Anterior cingulate cortex (tissue), 58 donors: ENCODE measurements at places on chromosomes 2 and 18.

GRCh38 chr2:21021430-21021829 lies 22.4 kb downstream of the APOB start:
- DNase-seq: no peak

- no peak for DNase-seq
These were observed 350.5 kb upstream of the ETAA1 start for GRCh38 chr2:67046591-67046990.

- no peak for DNase-seq
These were observed 122.5 kb downstream of the SLC39A10 start for GRCh38 chr2:195779491-195779890.

GRCh38 chr2:74334931-74335333 lies 8.3 kb downstream of the SLC4A5 start:
- peak; percentile 51 for DNase-seq

- DNase-seq: no peak
These were observed 323.1 kb downstream of the RBM43 start for GRCh38 chr2:150938527-150938926.

DNA sequence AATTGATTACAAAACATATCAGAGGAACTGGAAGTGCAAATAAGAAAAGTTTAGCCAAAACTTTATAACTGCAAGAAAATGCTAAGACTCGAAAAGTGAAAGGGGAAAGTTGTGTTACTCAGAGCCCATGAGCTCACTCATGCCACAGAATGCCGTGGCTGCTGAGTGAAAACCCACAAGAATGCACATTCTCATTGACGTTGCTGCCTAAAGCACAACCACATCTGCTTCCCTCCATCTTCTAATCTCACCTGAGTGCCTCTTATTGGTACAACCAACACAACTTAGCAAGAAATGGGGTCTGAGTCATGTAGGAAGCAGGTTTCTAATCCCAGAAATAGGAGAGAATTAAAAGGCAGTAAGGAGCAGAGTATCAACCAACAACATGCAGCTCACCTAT lies 259.7 kb downstream of the LNPK start:
- DNase-seq: no peak

DNA sequence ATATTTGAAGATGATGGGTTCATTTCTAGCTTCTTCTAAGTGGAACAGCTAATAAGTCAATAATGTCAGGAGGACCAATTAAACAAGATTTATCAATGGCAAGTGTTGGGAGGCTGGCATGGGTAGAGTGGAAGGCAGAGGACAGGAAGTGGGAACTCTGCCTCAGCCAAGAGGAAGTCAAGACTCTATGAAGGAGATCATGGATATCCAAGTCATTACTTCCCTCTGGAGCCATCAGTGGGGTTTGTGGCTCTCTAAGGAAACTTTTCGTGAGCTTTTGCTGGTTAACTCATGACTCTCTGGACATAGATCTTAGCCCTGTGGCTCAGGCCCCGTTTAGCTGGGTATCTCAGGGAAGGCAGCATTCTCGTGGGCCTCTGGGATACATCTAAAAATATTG lies 410.4 kb upstream of the ID2 start:
- DNase-seq: no peak

GRCh38 chr2:134348239-134348638 lies 94.4 kb downstream of the MGAT5 start:
- no peak for DNase-seq

DNA sequence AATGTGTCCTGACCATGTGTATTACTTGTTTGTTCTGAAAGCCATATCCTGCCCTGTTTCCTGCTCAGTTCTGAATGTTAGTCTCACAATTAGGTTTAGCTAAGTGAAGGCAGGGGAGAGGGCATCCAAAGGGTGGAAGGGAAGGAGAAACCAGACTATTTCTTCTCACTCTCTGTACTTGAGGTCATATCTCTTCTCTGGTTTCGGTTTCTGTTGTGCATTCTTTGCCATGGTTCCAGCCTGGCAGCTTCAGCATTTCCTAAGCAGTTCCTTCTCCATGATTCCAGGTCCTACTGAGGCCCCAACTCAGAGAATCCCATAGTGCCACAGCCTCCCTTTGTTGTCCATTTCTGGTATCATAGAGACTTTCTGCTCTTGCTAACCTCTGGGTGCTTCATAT lies 40.3 kb upstream of the HNMT start:
- DNase-seq: no peak

GRCh38 chr2:237901932-237902850 lies 42.8 kb downstream of the RAMP1 start:
- no peak for DNase-seq

DNA sequence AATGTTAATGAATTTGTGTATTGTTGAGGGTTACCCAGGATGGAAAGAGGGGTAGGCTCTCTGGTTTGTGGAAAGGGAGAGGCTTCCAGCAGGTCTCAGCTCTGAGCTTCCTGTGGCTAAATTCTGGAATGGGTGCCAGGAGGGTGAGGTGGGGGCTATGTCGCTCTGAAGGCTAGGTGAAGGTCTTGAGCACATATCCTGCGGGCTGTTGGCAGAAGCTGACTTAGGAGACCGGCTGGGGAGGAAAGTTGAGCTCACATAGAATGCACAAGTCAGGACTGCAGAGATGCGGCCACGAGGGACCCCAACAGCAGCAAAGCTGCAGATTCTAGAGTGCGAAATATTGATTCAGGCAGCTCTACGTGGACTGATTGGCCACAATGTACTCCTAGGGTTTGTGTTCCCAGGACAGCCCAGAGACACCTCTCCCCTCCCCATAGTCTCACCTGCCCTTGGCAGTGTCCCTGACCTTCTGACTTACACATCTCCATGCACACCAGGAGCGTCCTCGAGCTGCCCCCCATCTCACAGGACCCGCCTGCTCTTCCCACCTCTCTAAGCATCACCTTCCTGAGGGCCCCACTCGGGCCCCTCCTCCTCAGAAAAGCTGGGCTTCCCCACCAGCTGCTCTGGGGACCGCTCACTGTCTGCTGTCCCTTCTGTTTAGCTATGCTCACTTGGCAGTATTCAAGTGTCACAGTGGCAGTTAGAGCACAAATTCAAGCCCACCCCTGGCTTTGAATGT lies 72.6 kb downstream of the ALK start:
- DNase-seq: no peak

DNA sequence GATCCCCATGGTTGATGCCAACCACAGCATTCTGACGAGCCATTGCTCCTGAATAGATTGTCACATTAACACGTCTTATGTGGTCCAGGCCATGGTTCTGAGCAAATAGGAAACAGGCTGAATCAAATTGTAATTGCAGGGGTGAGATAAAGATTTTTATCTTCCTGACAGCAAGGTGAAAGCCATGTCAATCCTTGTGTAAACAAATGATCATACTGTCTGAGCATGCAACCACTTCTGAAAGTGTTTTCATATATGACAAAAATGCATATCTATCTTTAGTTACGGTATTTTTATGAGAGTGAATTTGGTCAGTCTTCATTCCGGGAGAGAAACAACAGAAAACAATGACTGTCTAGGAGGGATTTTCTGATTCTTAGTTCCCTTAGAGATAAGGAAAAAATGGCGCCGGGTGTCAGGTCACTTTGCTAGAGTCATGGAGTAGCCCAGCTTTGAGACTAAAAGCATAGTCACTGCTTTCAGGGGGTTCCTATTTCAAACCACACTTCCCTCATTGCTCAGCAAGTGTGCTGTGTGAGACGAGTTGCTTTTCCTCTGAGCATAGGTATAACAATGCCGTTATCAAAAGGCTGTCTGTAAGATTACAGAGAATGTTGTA lies 958.9 kb downstream of the DCDC2C start:
- DNase-seq: no peak

DNA sequence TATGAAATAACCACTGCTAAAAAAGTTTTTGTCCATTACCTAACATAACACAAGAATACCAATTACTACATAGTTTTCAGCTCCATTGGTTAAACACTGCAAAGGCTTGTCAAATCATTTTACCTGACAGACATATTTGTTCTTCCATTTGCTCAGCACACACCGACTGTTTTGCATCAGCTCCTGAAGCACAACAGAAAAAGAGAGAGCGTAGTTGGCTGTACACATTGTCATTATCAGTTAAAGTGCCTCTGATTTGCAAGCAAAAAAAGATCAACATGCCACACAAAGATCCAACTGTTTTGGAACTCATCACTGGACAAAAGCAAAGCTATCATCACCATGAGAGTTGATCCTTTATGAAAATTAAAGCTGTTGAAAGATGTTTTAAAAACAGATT lies 103.8 kb downstream of the WDPCP start:
- no peak for DNase-seq

DNA sequence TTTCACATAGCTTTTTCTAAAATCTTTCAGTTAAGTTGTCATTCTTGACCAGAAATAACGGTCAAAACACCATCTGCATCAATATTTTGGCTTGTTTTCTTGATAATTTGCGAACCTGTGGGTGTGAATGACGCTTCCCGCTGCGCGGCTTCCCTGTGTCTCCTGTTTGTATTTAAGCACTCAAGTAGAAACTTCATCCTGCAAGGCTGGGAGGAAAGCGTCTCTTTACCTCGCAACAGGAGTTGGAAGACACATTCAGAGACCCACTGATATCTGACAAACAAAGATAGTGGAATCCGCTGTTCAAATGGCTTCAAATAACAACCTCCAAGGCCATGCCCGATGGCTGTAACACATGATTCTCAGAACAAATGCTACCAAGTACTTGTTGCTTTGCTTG lies 704.9 kb downstream of the DCDC2C start:
- DNase-seq: no peak

DNA sequence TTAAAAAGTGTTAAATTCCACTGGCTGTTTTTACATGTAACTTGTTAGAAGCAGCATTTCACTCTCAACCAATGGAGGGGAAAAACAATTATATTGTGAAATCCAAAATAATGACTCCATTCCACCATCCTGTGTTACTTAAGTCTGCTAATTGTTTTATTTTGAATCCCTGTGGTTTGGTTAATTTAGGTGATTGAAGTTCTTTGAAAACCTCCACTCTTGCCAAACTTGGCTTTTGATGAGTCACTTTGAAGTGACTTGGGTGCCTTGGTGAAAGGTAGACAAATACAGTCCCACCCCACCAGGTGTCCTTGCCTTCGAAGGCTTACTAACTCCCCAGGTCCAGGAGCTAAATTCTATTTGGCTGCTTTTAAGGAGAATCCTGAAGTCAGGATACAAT lies 1303.8 kb upstream of the NRXN1 start:
- DNase-seq: no peak

GRCh38 chr18:34870555-34871310 lies 160.6 kb downstream of the DTNA start:
- no peak for DNase-seq

DNA sequence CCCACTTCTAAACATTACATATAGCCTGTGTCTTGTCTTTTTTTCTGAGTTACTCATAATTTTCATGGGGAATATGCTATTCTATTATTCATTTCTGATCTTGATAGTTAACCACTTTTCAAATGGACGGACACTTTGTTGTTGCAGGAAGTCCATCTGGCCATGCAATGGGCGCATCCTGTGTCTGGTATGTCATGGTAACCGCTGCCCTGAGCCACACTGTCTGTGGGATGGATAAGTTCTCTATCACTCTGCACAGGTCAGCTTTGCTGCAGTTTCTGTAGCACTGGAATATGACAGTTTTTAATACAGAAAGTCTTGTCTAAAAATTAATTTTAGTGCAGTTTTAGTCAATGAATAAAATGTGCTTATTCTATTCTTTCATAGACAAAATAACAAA lies 3.3 kb downstream of the G6PC2 start:
- no peak for DNase-seq

GRCh38 chr18:48640566-48641270 lies 101.9 kb downstream of the CTIF start:
- no peak for DNase-seq

DNA sequence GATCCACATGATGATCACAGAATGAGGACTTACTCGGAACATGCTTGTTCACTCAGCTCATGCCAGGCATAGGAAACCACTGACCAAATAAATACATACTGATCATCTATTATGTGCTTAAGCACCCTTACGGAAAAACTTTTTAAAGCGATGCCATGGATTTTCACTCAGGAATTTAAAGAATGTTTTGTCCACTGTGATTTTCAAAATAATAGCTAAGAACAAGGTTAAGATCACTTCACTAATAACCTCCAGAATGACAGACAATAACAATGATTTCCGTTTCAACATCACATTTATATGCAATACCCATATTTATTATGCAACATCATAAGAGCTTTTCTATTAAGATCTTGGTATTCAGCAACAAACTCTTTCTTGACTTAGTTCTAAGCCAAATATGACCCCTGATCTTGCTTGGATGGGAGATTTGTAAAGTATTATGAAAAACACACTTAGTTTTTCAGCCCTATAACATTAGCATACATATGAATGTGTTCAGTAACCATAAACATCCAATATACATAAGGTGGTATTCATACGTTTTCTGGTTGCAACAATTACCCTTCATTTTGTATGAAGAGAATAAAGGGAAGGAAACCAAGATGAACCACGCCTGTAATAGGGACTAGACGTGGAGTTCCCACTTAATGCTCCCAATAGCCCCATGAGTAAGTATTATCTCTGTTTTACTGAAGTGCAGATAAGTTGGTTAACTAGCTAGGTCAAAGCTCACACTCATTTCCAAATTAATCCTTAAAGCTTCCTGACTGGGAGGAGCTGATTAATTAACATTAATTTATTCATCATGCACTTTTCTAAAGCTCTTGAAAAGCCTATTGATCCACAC lies 1.9 kb downstream of the CD302 start:
- DNase-seq: no peak

GRCh38 chr2:75960472-75961009 lies 249.8 kb upstream of the GCFC2 start:
- no peak for DNase-seq

- DNase-seq: no peak
These were observed 134.8 kb downstream of the GCA start for GRCh38 chr2:162478721-162479129.

- no peak for DNase-seq
These were observed 56.5 kb downstream of the KCNE4 start for GRCh38 chr2:223108351-223109050.

GRCh38 chr2:64982311-64982857 lies 6.8 kb upstream of the SLC1A4 start:
- DNase-seq: no peak

DNA sequence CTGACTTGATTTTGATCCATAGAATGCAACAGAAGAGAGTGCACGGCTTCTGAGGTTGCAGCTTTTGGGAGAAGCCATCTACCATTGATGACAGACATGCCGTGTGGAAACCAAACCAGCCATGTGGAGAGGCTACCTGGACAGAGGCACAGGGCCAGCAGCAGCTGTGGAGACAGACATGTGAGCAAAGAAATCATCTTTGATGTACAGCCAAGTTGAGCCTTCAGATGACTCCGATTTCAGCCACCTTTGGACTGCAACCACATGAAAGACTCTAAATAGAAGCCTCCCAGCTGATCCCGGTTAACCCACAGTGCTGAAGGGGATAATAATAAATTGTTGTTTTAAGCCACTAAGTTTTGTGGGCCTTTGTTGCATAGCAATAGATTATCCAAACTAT lies 54.2 kb downstream of the TSN start:
- DNase-seq: no peak

GRCh38 chr2:29760008-29760407 lies 161.4 kb downstream of the ALK start:
- DNase-seq: no peak
